Left kidney (tissue), 8 donors: ENCODE measurements at places on chromosomes 7 and 10. TPM values are rescaled to one million over a fixed set of nuclear protein-coding genes. Genes with fewer than 3 reads are reported as not detected.
A peak's percentile ranks its signal among the peaks of the same experiment; 100 is the strongest.

DNA sequence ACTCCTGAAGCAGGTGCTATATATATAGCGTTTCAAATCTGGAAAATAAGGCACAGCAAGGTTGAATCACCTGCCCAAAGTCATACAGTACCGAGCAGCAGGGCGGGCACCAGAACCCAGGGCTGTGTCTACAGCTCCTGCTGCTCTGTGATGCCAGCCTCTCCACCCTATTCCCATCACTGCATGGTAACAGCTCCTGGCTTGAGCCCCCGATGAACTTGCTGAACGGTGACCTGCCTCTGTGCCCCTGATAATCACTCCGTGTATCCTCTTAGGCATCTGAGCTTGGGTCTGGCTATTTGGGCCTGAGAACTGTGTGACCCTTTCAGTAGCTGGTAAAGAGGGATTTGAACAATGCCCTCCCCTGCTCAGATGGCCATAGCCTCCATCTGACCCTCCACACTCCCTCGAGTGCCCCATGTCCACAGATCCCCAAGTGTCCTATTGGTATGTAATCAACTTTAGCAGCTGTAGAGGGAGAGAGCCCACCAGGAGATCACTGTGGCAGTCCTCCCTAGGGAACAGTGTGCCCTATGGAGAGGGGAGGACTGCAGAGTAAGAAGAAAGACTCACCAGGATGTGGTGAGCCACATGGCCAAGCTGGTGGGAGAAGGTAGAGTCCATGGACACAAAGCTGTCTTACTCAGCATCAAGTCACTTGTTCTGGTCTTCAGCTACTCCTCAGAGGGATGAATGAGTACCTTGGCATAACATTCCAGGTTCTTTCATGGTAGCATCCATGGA, 1.1 kb upstream of the ARHGAP22 start:
- no peak for DNase-seq

DNA sequence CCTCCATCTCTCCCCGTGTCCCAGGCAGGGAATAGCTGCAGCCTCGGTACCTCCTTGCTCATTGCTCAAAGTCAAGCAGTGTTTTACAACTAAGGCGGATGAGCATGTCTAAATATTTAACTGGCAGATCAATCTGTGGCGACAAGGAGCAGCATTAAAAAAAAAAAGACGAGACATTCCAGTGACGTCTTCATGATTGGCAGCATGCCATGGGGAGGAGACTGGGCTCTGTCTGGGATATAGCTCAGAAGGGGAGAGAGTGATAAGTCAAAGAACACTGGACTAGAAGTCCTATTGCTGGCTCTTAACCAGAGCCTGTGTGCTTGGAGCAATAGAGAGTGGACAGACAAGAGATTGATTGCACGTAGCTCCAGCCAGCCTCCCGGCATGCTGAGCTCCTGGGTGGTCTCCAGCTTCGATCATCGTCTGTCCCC, 287.5 kb upstream of the PODXL start:
- DNase-seq, result peak; percentile 54

DNA sequence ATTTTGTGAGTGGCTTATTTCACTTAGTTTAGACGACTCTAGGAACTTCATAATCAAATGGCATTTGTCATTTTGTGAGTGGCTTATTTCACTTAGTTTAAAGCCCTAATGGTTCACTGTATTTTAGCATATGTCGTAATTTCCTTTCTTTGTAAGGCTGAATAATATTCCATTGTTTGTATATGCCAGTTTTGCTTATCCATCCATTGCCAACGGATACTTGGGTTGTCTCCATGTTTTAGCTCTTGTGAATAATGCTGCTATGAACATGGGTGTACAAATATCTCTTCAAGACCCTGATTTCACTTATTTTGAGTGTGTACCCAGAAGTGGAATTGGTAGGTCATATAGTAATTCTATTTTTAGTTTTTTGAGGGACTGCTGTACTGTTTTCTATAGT, 31.8 kb downstream of the DOCK1 start:
- no peak for DNase-seq

GRCh38 chr10:103781329-103782061, 73.9 kb downstream of the SH3PXD2A start:
- no peak for DNase-seq

GRCh38 chr10:18830277-18830676, 171.0 kb downstream of the ARL5B start:
- DNase-seq, result no peak

DNA sequence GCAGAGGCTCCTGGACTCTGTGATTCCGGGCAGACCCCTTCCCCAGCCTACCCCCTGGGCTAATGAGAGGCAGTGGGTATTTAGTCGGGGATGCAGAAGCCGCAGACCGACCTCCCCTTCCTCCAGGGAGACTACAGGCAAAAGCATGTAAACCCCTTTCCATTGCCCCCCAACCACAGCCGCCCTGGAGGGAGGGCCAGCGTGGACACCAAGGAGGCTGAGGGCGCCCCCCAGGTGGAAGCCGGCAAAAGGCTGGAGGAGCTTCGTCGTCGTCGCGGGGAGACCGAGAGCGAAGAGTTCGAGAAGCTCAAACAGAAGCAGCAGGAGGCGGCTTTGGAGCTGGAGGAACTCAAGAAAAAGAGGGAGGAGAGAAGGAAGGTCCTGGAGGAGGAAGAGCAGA, 39.0 kb upstream of the AGBL3 start:
- DNase-seq, result no peak

- no peak for DNase-seq
Observed at GRCh38 chr10:102418622-102419268, at the start of gene PSD. Gene PSD (minus strand): TSS chr10:102418785. CDS start chr10:102417038, 1,747 bp downstream.

THAP5 gene
- 41.4 TPM for polyA plus RNA-seq

DNA sequence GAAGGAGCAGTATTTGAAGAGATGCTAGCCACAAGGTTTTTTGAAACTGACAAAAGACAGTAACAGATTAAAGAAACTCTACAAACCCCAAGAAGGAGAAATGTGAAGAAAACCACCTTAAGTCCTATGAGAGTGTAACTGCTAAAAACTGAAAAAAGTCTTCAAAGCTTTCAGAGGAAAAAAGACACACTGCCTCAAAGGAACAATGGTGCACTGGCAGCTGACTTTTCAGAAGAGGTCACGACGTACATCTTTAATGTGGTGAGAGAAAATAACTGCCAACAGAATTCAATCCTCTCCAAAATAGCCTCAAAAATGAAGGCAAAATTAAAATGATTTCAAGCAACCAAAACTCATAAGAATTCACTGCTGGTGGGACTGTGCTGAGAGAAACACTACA, 94.0 kb downstream of the VIPR2 start:
- no peak for DNase-seq

DNA sequence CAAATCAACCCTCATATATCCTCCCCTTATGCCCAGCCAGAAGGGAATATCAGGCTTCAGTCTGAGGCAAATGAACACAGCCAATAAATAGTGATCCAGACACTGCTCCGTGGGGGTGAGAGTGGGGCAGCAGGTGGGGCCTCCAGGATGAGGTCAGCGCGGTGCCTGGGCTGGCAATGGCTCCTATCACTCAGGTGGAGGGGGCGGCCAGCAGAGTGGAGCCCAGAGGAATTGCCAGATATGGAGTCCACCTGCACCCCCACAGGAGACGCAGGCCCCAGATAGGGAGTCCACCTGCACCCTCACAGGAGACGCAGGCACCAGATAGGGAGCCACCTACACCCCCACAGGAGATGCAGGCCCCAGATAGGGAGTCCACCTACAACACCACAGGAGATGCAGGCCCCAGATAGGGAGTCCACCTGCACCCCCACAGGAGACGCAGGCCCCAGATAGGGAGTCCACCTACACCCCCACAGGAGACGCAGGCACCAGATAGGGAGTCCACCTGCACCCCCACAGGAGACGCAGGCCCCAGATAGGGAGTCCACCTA, 78.0 kb upstream of the PPP2R2D start:
- no peak for DNase-seq

DNA sequence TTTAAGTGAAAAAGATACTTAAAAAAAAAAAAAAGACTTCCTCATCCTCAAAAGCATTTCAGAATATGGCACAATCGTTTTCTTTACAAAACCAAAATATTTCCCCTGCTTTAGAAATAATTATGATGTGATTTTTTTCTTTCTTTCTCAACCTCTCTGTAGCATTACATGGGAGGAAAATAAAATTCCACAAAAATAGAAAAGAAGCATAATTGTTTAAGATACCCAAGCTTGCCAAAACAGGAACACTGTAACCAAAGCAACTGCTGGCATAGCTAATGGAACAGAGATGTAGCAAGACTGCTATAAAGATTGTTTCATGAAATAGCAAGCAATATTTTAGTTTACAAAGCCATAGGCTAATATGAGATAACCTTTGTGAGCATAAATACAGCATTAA, 75.6 kb upstream of the GPR22 start:
- no peak for DNase-seq

RADIL gene
- polyA plus RNA-seq, result 1.3 TPM

HABP2 gene
- 0.52 TPM for polyA plus RNA-seq

RPP30 gene
- polyA plus RNA-seq, result 63.4 TPM

LRRC17 gene
- 73.0 TPM for polyA plus RNA-seq

DNA sequence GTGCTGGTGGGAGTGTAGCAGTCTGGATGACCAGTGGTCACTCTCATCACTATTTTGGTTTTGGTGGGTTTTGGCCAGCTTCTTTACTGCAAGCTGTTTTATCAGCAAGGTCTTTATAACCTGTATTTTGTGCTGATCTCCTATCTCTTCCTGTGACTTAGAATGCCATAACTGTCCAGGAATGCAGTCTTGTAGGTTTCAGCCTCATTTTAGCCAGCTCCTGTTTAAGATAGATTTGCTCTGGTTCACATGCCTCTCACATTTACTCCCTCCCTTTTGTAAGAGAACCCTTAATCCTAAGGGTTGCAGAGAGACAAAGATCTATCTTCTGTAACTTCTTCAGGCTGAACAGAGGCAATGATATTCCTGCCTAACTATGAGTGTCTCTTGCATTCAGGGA, 51.2 kb upstream of the INHBA start:
- no peak for DNase-seq

DNA sequence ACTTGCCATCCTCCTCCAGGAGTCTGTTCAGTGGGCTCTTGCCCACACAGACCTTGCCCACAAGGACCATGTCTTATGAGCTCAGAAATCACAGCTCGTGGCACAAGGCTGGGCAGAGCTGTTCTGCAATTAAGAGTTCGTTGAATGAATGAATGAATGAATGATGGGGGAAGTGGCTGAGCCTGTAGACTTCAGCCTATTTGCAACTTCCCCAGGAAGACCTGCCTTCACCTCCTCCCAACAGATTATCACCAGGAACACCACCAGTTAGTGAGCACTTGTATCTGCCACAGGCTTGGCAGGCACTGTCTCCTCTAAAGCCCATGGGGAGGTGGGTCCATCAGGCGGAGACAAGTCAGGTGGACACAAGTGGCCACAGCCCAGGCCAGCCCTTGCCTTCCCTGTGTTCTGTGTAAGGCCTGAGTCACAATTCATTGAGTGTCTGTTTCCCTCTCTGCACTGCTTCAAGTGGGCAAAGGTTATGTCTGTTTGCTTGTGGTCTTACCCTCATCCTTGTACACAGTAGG, 1.8 kb upstream of the FGF8 start:
- no peak for DNase-seq

DNA sequence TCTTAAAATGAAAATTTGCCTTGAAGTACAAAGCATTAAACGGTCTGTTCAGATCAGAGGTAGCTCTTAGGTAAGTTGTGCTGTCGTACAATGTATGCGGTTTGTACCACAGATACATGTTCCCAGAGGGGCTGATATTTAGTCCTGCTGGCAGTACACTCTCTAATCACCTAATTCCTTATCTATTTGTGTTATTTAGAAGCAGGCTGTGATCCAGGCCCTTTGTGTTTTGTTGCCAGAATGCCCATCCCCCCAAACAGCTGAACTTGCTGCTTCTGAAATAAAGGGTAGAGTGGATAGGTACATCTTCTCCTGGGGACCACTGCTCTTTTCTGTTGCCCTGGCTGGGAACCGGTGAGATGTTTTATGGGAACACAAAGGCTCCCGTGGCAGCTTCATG, 84.5 kb downstream of the SND1 start:
- no peak for DNase-seq

GRCh38 chr10:115909962-115910731, 362.9 kb downstream of the GFRA1 start:
- DNase-seq, result no peak
